H9 (cell line): ENCODE measurements at places on chromosomes 11 and 22.

GRCh38 chr22:43400449-43400848, 11.4 kb upstream of the MPPED1 start:
- no peak for DNase-seq

GRCh38 chr11:62242021-62242420, at the start of gene SCGB1D2:
TSS of gene SCGB1D2 (plus strand) at chr11:62242239. CDS start at chr11:62242308, 69 bp downstream.
- peak; percentile 43 for DNase-seq

- DNase-seq = no peak
Measured at GRCh38 chr11:67177399-67178281, 58.6 kb downstream of the KDM2A start.

- DNase-seq = no peak
Measured at GRCh38 chr11:3148255-3148989, 16.7 kb downstream of the OSBPL5 start.

- no peak for DNase-seq
Measured at GRCh38 chr11:126007238-126007637, 55.4 kb downstream of the CDON start.

- DNase-seq = no peak
Measured at GRCh38 chr11:36101466-36101865, 157.6 kb downstream of the LDLRAD3 start.

DNA sequence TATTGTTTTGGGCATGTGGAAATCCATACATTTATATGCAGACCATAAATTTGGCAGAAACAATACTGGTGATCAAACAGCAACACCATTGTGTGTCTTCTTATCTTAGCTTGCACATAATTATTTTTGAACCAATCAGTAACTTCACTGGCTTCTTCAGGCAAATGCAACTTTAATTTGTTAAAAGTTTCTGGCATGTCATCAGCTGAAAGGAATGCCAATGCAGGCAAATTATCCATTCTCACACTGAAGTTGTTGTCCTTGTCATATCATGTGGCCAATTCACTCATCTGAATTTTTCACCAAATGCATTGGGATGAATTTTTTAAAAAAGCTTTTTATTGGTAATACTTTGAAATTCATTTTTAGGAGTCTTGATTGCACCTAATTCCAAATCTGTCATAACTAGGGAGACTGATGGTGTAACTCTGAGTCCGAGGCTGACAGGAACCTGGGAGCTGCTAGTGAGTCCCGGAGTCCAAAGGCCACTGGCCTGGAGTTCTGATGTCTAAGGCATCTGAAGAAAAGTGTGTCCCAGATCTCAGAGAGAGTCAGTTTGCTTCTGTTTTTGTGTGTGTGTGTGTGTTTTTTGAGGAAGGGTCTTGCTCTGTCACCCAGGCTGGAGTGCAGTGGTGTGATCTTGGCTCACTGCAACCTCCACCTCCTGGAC, 17.4 kb upstream of the OR10V1 start:
- no peak for DNase-seq

- DNase-seq = no peak
Measured at GRCh38 chr11:78603792-78604191, 29.1 kb upstream of the NARS2 start.

- no peak for DNase-seq
Measured at GRCh38 chr22:39277142-39277607, 32.4 kb upstream of the PDGFB start.

- DNase-seq = peak; percentile 22
Measured at GRCh38 chr22:40215266-40215665, 37.5 kb downstream of the TNRC6B start.

DNA sequence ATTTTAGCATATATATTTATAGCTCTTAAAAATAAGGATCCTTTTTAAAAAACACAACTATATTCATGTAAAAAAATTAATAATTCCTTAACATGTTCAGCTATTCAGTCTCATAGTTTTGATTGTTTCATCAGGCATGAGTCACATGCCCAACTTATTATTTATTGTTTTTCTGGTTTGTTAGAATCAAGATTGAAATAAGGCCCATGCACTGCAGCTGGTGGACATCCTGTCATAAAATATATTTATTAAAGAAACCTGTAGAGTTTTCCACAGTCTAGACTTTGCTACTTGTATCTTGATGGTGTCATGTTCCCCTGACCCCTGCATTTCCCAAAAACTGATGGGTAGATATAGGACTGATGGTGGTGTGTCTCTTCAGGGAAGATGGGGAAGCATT, 77.4 kb downstream of the PARVA start:
- no peak for DNase-seq

DNA sequence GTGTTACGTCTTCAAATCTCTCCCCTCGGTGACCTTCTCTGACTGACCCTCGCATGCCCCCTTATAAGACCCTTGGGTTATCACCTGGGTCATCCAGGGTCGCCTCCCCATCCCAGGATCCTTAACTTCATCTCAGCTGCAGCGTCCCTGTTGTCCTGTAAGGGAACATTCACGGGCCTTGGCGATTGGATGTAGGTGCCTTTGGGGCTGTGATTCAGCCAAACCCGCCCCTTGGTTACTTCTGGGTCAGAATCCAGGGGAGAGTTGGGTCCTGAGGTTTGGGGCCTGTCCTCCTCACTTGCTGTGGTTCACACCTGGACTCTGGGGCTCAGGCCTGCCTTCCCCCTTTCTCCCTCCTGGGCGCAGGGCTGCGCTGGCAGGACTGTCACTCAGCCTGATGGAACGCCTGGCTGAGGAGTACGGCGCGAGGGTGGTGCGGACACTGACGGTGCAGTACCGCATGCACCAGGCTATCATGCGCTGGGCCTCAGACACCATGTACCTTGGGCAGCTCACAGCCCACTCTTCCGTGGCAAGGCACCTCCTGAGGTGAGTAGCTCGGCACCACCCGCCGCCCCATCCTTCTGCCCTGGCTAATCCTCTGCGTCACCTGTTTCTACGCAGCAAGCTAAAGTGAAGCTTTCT, 29.4 kb downstream of the IGHMBP2 start:
- DNase-seq = no peak

DNA sequence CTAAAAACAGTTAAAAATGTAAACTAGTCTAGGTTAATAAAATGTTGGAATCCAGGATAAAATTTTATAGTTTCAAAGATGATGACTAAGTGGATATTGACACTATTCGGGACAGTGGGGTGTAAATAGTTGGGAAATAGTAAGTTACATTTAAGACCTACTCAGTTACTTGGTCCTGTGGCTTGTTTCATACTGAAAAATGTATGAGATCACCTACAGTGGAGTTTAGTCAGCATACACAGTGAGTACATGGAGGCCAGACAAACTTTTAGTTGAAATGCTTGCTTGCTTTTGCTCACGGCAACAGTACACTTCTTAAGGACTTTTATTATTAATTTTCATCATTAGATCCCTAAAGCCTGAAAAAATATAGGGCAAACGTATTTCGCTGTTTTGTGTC, 16.1 kb downstream of the TRIM22 start:
- DNase-seq = no peak

- DNase-seq = peak; percentile 100
Measured at GRCh38 chr11:57639321-57640067, 10.2 kb downstream of the YPEL4 start.

GRCh38 chr11:117953024-117953671, 23.9 kb upstream of the TMPRSS13 start:
- no peak for DNase-seq

DNA sequence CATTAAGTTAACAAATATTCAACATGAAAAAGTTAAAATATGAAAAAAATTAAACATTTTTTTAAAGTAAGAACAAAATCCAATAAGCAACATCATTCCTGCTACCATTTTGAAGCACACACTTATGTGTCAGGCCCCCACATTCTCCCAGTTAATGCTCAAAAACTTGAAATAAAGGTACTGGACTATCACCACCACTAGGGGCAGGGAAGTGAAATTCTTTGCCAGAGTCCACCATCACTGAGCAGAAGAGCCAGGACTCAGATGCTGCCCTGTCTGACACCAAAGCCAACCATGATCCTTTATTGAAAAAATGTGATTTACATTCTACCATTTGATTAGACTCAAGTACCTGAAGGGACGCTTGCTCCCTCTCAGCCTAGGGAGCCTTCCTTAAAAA, 39.1 kb downstream of the PITPNB start:
- no peak for DNase-seq

- no peak for DNase-seq
Measured at GRCh38 chr11:12802418-12803085, 128.3 kb downstream of the TEAD1 start.

- no peak for DNase-seq
Measured at GRCh38 chr22:30336752-30337460, 10.2 kb upstream of the TBC1D10A start.

GRCh38 chr11:111095327-111095726, 150.2 kb upstream of the POU2AF2 start:
- DNase-seq = no peak

DNA sequence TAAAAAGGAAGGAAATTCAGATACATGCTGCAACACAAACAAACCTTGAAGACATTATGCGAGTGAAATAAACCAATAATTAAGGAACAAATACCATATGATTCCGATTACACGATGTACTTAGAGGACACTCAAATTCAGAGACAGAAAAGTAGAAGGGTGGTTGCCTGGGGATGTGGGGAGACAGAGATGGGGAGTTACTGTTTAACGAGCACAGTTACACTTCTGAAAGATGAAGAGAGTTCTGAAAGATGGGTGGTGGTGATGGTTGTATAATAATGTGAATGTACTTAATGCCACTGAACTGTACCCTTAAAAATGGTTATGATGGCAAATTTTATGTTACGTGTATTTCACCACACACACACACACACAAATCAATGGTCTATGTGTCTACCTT, 14.7 kb downstream of the ZBTB44 start:
- no peak for DNase-seq

DNA sequence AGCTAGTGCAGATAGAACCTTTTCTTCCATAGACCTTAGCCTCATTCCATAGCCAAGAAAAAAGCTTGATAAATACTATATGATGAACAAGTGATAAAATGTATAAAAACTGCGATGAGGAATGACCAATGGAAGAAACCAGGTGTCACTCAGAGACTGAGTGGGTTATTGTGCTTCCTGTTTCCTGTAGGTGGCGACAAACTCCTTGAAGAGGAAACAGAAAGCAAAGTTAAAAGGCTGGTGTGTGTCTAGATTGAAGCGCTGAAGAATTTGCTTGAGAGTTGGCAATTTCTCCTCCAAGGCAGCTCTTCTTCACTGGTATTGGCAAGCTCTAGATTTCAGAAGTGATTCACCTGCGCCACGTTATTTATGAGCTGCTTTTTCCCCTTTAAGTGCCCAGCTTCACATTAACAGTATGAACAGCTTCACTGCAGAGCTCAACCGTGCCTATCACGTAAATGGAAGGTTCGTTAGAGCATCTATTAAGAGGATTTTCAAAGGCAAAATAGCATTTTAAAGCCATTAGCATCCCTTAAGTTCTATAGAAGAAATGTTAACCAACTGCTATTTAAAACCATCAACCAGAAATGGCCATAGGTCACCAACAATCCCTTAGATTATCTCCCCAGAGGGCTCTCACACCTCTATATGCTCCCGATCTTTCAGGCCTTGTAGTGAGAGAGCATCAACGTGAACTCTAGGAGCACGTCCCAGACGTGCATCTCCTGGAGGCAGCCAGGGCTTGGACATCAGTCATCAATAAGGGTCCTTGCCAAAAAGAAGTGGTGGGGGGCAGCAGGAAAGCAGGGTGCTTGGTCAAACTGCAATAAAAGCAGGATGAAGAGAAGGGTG, 179.4 kb downstream of the CADM1 start:
- DNase-seq = peak; percentile 34

DNA sequence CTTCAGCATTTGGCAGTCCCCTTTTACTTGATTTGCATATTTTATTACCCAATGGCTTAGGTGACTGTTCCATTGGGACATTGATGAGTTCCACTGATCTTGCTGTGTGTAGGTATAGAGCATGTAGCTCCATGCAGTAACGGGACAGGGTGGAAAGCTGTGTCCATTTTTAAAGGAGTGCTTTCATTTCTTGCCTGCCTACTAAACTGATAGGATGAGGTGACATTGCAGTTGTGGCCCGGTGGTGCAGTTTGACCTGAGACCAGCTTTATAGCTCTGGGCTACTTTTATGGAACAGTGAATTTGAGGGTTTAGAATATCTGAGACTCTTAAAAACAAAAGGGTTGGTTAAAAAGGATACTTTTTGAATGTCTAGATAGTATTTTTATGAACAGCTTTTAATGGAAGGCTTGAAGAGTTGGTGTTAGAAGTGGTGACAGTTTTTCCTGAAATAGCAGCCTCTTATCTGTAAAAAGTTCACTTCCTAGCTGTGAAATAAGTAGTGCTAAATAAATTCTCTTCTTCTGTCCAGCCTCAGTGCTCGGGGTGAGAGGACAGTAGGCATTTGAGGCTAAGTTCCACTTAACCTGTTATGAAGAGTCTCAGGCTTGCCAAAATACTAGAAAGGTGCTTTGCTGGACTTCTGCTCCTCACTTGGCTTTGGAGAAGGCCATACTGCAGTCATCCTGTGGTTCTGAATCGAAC, 27.0 kb downstream of the NAT10 start:
- no peak for DNase-seq

DNA sequence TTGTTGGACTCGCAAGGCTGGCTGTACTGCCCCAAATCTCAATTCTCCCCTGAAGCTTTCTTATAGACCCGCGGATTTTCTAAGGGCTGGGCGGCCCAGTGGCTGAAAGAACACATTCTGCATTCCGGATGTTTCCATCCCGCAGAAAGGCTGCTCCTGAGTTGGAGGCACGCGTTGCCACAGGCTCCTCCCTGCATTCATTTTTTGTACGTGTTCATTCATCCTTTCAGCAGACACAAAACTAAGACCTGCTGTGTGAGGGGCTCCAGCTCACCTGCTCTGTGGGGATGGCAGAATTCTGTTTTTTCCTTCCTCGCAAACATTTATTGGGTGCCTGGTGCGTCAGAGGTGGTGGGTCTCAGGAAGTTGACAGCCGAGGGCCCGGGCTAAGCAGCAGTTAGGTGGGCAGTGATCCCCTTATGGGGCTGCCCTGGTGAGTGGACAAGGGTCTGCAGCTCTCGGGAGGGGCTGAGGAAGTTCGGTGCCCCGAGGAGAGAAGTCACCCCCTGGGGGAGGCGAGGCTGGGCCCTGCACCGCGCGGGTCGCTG, 23.7 kb downstream of the SHANK3 start:
- no peak for DNase-seq

- DNase-seq = peak; percentile 37
Measured at GRCh38 chr11:13277768-13278608, at the start of gene BMAL1. TSS of gene BMAL1 (plus strand) at chr11:13277790. CDS start at chr11:13354309, 76,519 bp downstream.

DNA sequence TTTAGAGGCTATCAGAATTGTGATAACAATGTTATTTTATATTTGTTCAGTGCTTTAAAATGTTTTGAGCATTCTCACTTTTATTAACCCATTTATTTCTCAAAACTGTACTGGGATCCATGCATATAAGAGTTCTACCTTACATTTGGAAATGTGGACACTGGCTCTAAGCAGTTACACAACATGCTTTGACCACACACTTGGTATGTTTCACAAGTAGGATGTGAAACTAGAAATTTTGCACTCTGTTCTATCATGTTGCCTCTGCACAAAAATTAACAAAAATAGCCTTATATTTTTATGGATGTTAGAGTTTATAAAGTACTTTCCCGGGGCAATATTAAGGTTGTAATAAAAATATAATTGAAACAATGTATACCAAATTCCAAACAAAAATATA, 126.9 kb upstream of the CHORDC1 start:
- DNase-seq = no peak

DNA sequence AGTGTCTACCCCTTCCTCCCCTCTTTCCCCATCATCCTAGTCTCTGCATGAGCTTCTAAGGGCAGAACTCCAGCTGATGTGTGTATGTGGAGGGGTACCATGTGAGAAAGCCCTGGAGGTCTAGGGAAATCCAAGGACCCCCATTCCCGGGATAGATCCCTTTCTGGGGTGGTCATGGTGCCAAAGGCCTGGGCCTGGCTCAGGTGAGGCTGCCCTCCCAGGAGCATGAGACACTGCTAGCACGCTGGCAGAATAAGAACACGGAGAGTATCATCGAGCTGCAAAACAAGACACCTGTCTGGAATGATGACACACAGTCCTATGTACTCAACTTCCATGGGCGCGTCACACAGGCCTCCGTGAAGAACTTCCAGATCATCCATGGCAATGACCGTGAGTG, 19.6 kb downstream of the TUB start:
- DNase-seq = no peak
